ENCODE measurements at places on chromosomes 13 and 19.

- no peak for DNase-seq
Observed at GRCh38 chr19:48967346-48968178, 2.5 kb downstream of the FTL start.

DNA sequence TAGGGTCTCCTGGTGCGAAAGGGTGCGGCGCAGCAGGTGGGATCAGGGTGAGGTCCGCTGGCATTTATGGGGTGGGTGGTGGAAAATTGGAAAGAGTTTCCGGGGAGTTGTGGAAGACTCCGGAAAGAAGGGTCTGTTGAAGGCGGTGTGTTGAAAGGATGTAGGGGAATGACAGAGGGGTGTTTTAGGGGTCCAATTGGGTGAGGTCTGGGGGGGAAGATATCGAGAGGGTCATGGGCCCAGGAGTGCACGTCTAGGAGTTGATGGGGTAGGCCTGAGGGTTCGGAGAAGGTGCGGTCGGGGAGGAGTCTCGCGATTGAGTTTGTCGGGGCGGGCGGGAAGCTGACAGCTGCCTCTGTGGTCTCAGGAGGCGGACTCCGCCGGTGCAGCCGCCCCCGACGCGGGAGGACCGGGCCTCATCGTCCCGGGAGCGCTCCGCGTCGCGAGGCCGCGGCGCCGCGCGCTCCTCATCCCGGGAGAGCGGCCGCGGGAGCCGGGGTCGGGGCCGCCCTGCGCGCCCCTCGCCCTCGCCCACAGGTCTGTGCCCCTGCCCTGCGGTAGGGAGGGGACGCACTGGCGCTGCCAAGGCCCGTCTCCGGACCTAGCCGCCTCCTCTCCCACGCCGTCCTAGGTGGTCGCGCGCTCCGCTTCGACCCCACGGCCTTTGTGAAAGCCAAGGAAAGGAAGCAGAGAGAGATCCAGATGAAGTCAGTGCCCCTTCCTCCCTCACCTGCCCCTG lies 7.0 kb downstream of the PGLYRP1 start:
- no peak for DNase-seq

- no peak for DNase-seq
Observed at GRCh38 chr13:71591374-71591773, 275.6 kb downstream of the DACH1 start.

DNA sequence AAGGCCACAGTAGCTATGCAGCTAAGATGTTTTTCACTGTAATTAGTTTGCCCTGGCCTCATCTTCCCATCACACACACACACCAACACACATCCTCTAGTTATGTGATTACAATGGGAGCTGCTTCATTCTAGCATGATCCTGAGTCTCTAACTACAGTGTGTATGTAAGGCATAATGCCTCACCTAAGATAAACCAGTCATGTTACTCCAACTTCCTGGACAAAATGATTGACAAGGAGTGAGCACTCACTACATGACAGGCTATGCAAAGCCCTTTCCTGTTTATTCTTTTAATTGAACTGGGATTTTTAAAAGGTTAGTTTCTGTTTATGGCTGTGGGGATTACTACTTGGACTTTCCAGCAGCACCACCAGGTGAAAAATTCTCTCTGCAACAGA lies 400.8 kb upstream of the ATXN8OS start:
- DNase-seq, result no peak

DNA sequence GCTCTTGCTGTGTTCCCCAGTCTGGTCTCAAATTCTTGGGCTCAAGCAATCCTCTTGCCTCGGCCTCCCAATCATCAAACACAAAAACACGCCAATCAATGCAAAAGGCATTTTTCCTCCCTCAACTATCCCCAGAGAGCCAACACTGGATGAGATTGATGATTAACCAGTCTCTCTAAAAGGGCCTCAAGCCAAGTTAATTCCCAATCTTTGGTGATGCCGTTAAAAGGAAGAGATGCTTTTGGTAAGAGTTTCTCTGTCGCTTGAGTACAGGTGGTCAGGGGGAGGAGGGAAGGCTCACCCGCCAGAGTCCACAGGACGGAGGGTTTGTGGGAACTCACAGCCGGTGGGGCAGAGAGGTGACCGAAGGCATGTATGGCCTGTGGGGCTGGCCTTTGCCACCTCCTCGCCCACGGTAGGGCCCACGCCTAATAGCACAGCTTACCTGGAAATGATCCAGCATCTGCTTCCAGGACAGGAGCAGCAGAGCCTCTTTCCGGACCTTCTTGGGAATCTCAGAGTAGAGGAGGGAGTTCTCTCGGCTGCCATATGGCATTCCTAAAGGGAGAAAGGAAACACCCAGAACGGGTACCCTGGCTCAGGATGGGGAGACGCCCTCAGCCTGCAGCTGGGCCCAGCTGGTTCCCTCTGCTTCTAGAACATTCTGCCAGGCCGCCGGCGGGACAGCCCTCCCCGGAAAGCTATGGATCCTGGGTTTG lies 18.1 kb downstream of the DPP9 start:
- no peak for DNase-seq
